ENCODE measurements at places on chromosomes 2 and 18.
A peak's percentile ranks its signal among the peaks of the same experiment; 100 is the strongest.

- no peak for DNase-seq
Observed at GRCh38 chr2:128409326-128410034, 90.8 kb upstream of the HS6ST1 start.

DNA sequence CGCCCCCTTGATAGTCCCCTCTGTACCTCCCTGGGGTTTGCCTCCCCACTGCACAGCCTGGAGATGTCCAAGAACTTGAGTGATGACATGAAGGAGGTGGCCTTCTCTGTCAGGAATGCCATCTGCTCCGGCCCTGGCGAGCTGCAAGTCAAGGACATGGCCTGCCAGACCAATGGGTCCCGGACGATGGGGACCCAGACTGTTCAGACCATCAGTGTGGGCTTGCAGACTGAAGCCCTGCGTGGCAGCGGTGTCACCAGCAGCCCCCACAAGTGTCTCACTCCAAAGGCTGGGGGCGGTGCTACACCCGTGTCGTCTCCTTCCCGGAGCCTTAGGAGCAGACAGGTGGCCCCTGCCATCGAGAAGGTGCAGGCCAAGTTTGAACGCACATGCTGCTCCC lies 119.9 kb downstream of the MTCL1 start:
- DNase-seq: no peak

DNA sequence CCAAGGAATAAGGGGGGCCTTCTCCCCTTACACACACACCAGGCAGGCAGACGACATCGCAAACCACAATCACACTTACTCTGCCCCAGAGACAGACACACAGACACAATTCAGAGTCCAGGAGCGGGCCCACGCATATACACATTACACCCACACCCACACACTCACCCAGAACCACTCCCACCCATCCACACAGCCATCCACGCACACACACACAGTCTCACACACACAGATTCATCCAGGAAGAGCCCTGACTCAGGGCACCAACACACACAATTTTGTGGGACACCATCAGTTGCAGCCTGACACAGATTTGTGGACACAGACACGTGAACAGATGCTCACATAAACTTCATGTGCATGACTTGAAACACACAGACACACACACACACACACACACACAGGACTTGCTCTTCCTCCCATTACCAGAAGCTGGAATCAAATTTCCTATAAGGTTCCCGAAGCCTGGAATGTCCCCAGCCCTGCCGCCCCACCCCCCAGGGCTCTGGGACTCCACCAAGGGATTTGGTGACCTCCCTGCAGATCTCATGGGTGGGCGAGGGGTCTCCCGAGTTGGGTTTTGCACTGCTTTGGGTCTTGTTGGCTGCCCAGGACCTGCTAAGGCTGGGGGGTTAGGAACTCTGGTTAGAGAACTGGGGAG lies 23.5 kb downstream of the TNS1 start:
- peak; percentile 47 for DNase-seq

DNA sequence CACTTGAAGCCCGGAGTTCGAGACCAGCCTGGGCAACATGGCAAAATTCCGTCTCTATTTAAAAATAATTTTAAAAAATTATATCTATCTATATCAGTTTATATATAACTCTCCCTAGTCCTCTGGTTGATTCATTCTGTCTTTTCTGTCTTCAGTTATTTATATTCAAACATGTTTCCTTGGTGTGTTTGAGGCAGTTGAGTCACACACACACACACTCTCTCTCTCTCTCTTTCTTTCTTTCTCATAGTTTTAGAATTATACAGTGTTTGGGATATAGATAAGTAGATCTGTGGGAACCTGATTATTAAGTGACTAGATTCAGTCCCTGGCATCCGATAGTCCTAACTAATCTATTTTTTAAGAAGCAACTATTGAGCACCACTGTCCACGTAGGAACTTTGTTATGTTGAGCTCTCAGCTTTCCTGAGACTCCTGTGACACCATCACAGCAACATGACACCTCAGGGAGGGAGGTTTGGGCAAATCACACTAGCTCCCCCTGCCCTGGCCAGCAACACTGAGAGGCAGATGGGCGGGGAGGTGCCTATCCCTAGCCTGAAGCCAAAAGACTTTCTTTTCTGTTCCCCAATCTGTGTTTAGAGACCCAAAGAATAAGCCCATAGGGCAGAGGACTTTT lies 482.7 kb downstream of the DLGAP1 start:
- no peak for DNase-seq

GRCh38 chr18:49631146-49631866 lies 69.4 kb downstream of the LIPG start:
- DNase-seq: no peak

DNA sequence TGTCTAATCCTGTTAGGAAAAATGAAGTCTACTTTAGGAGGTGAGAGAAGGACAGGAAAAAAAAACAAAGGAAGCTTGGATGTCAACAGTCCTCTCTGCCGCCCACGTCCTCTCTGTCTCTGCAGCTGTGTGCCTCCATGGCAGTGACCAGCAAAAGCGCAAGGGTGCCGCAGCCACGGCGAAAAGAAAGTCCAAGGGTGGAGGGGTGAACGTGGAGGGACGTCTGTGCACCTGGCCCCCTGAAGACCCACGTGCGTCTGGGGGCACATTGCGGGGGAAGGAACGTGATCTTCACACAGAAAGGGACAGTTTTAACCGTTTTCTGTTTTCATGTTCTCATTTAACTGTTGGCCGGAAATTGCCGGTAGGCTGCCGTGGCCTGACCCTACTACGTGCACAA lies 152.7 kb downstream of the MBP start:
- DNase-seq: no peak

DNA sequence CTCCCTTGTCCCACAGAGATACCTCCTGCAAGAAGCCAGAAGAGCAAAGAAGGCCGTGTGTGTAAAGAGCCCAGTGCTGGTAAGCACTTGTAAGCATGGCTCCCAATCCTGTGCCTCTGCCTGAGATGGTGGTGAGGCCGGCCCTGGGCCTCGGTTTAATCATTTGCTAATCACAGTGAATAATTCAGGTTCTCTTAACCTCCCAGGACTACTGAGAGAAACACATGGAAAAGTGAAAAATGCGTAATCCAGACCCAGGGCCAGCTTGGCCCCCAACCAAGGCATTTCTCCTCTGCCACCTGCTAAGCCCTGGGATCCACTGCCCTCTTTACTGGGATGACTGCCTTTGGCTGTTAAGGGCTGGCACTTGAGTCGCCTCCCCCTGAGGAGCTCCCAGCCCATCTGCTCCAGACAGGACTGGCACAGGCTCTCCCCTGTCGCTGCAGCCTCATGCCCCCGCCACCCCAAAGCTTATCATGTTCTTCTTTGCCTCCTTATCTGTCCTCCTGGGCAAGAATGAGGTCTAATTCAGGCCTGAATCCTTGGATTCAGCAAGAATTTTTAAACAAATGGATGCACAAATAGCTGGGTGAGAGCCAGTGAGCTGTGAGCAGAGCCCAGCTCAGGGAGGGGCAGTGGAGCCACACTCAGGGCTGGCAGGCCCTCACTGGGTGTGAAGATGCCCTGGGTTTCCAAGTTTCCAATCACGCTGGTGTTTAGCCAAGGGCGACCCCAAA lies 193.9 kb upstream of the HS6ST1 start:
- no peak for DNase-seq

DNA sequence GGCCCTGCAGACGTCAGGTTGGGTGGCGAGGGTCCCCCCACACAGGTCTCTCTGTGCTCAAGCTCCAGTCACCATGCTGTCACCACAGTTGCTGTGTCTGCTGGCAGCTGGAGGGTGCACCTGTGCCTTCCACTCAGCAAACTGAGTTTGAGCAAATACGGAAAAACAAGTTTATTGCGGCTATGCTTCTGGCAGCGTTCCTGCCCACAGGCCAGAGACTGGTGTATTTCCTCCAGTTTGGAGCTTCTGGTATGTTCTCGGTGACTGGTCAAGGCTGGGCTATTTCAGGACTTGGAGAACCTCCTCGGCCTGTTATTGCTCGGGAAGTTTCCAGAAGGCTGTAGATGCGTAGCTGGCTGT lies 132.6 kb downstream of the SEPTIN10 start:
- no peak for DNase-seq

All from adipocyte (in vitro differentiated cells).